SW 1271 (cell line): ENCODE measurements at places on chromosomes 5 and 9.

- DNase-seq = no peak
Measured at GRCh38 chr5:158802941-158803341, 296.8 kb downstream of the EBF1 start.

GRCh38 chr5:7868427-7868772 is 431 bp downstream of the FASTKD3 start:
- no peak for DNase-seq

GRCh38 chr5:113017881-113018635 is 41.5 kb downstream of the DCP2 start:
- DNase-seq = no peak

DNA sequence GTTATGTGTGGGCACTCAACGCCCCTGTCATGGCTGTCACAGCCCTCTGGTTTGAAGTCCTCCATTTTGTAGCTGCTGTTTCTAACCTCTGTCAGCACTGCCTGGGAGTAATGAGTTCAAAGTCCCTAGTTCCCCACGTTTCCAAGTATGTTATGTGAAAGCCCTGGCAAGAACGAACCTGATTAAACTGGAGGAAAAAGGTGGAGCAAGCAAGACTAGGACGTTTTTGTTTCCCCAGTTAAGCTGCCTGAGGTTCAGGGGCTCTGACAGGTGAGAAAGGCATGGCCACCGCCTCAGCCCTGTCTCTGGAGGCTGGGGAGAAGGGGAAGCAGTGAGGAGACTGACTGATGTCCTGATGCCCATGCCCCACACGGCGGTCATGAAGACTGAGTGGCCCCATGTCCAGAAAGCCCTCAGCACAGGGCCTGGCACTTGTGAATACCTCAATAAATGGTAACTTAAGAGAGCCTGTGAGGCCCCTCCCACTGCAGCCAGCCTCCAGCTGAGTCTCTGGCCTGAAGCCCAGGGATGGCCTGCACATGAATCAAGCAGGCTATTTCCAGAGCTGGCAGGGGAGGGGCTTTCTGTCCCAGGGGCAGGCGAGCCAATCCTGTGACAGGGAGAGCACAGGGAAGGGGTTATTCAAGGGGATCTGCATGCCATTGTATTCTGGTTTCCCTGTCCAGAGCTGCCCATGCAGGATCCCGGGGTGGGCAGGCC is 61.8 kb downstream of the PFDN1 start:
- DNase-seq = peak; percentile 70

- no peak for DNase-seq
Measured at GRCh38 chr5:135310328-135310989, 88.6 kb downstream of the MACROH2A1 start.

DNA sequence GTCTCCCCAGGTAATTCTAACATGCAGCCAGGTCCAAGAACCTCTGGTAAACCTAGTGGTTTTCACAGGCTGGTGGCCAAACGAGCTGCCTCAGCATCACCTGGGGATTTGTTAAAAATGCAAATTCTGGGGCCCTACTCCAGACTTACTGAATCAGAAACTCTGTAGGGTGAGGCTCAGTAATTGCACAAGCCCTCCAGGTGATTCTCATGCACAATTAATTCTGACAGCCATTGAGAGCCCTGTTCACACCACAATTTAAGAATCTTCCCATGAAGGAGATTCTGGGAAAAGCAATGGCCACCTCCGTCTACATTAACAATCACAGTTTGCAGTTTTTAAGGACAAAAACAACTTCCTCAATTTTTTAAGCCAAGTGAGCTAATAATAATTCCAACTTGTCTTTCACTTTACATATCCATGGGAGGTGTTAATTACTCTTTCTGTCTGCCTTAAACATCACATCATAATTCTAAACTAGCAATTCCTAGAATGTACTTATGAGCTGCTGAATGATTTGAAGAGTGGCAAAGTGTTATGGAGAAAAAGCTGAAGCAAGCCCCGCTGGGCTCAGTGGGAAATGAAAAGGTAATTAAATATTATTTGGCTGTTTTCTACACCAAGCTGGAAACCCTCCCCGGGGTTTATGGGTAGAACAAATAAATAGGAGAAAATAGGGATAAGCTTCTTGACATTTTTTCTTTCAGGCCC is 70.0 kb downstream of the GLDC start:
- no peak for DNase-seq

GRCh38 chr9:111393971-111394370 is 63.9 kb upstream of the OR2K2 start:
- no peak for DNase-seq

- peak; percentile 52 for DNase-seq
Measured at GRCh38 chr5:9924614-9925013, 294.5 kb upstream of the TAS2R1 start.

GRCh38 chr5:129445379-129445778 is 14.7 kb upstream of the ADAMTS19 start:
- no peak for DNase-seq
